ENCODE measurements at places on chromosomes 3 and 15.

- peak; percentile 62 for ATAC-seq
Measured at GRCh38 chr3:62169906-62170660, 203.3 kb downstream of the FEZF2 start.

DNA sequence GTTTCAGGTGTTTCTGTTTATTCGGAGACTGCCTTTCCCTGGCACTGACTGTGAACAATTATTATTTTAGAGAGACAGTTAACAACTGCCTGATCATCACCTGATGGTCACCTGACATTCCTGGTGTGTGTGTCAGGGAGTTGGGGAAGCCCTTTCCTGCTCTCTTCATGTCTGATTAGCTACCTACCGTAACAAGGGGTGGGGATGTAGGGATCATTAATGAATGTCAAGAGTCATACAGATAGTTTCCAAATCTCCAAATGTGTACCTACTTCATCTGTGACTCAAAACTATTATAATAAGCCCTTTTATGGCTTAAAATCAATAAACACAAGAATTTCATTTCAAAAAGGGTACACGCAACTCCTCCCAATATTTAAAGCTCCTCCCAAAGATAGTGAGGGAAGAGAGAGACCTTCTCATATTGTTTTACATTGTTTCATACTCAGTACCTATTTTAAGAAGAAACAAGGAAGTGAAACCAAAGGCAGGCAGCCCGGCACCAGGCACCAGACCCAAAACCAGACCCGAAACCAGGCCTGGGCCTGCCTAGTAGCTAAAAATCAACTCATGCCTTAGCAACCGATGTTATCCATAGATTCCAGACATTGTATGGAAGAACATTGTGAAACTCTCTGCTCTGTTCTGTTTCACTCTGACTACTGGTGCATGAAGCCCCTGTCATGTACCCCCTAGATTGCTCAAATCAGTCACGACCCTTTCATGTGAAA, 844.9 kb upstream of the ALCAM start:
- ATAC-seq = no peak

DNA sequence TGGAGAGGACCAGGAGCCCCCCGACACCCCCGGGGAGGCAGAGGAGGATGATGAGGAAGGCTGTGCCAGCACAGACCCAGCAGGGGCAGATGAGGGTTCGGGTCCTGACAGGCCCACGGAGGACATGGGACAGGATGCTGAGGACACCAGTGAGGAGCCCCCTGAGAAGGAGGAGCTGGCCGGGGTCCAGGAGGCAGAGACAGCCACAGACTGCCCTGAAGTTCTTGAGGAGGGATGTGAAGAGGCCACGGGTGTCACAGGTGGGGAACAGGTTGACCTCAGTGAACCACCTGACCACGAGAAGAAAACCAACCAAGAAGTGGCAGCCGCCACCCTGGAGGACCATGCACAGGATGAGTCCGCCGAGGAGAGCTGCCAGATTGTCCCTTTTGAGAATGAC, 909 bp downstream of the FGD5 start:
- ATAC-seq = no peak

DNA sequence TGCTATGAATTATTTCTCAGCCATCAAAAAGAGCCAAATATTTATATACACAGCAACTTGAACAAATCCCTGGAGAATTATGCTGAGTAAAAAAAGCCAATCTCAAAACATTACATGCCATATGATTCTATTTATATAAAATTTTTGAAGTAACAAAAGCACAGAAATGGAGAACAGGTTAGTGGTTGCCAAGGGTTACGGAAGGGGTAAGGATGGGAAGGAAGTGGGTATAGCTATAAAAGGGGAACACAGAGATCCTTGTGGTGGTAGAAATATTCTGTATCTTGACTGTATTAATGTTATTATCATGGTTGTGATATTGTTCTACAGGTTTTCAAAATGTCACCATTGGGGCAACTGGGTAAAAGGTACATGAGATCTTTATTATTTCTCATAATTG, 62.3 kb upstream of the ASB14 start:
- ATAC-seq = no peak

- ATAC-seq = peak; percentile 50
Measured at GRCh38 chr15:78148392-78149067, 632 bp upstream of the IDH3A start.

- ATAC-seq = no peak
Measured at GRCh38 chr3:23779841-23780240, 25.9 kb upstream of the UBE2E1 start.

- ATAC-seq = no peak
Measured at GRCh38 chr3:69178082-69178481, 55.7 kb upstream of the LMOD3 start.

DNA sequence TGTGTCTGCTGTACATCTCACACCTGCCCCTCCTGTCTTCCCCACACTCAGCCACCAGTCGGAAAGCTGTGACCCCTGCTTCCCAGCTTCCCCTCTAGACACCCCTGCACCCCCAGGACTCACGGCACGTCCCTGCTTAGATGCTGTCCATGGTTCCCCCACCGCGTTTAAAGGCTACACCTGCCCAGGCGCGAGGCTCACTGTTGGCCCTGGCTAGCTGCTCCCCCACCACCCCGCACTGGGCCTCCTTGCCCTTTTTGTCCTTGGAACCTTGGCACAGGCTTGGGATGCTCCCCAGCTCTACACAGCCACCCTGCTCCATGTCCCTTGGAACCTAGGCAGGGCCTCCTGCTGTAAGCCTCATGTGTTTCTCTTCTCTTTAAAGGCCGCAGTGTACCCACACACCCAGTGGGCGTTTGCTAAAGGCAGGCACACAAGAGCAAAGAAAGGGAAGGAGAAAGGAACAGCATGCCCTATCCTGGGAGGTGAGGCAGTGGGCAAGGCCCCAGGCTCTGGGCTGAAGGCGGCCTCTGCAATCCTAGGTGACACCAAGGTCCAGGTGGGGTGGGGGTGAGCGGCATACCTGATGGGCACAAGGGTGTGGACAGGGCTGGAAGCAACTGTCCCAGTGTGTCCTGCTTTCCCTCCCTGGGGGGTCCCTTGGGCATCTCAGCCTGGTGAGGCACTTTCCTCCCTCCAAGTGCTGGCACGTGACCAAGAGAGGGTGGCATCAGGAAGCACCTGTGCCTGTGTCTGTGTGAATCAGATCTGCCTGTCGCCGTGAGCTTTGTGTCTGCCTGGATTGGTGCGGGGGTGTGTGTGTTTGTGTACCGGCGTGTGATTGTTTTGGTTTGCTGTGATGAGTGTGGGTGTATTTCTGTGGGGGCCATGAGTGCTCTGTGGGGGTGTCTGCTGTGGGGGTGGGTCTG, 54.4 kb downstream of the TPRA1 start:
- no peak for ATAC-seq

DNA sequence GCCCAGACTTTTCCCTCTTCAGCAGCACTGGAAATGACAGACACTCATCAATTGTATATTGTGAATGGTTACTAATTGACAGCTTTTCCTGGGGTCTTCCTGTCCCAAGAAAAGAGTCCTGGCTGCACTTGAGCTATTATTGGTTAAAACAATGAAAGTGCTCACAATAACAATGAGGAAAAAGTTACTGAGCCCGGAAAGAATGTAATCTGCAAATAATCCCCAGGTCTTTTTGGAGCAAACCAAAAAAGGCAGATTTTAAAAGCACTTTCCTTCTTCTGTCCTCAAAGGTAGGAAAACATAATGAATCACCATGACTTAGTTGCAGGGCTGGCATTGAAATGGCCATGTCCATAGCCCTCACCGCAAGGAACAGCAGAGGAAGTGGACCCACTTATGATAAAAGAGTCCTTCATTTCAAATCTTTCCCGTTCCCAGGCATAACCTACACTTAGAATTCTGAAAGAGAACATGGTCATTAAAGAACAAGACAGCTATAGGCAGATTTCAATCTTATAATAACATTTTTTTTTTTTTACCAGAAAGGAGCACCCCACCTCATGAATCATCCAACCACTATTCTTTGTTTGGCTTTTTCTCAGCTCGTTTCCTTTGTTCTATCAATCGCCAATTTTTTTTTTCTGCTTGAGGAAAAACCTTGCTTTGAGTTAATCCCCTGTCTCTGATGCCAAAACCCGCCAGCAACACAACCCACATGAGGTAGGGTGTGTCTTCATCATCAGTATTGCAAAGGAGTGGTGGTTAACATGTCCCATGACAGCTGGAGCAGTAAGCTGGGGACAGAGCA, 35.5 kb upstream of the ATP1B3 start:
- no peak for ATAC-seq

DNA sequence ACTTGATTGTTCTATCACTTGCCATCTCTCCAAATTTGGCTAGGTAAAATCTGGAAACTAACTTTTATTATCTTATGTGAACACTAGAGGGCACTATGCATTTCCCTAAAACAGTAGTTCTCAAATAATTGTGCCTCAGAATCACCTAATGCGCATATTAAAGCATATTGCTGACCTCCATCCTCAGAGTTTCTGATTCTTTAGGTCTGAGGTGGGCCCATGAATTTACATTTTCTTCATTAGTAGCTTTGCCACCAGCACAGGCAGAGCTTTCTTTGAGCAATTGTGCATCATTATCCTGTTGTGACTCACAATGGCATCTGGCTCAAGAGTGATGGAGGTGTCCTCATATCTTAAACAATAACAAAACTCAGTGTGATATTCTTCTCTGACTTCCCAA, 17.5 kb upstream of the BCHE start:
- peak; percentile 54 for ATAC-seq

DNA sequence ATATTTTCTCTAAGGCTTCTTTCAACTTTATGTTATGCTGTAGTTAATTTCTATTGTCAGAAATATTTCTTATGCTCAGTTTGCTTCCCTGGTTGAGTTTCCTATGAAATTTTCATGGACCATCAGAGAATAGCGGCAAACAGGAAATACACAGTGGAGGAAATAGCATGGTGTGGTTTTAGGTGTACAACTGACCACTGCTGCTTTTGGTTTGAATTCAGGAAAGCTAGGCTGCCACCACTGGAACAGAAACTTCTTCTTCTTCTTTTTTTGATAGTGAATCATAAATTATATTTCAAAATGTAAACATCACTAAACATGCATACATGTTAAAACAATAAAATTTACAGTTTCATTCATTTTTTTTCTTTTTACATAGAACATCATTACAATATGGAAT, 316.6 kb upstream of the TGFBR2 start:
- no peak for ATAC-seq

GRCh38 chr3:37949866-37950265, 40.7 kb upstream of the VILL start:
- ATAC-seq = no peak

DNA sequence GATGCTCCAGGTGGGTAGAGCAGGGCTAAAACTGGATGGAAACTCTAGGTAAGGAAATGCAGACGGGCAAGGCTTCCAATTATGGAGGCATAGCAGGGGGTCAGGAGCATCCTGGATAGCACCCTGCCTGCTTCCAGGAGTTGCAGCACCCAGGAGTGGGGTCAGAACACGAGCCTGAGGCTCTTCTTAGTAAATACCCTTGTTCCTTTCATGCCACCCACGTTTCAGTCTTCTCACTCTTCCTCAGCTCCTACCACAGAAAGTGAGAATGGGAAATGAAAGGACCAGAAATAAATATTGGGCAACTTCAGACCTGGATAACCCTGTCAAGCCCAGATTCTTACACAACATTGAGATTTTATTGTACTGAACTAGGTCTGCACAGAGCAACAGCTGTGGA, 16.4 kb downstream of the CCR1 start:
- no peak for ATAC-seq

GRCh38 chr3:138653567-138653966, 45.0 kb downstream of the FAIM start:
- ATAC-seq = no peak

DNA sequence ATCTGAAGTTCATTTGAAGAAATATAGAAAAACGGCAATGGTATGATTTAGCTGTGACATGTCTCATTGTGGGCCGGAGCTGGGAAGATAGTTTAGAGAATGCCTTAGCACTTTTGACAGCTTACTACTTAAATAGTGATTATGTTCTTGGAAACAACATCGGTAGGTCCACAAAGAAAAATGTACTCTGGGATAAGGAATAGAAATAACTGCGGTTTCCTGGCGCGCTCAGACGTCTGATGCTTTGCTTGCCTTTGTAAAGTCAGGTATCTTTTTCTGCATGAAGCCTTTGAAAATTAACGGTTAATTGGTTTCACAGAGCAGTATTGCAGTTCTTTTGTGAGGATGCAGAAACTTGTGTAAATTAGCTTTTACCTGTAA, 1.4 kb downstream of the USP3 start:
- no peak for ATAC-seq

DNA sequence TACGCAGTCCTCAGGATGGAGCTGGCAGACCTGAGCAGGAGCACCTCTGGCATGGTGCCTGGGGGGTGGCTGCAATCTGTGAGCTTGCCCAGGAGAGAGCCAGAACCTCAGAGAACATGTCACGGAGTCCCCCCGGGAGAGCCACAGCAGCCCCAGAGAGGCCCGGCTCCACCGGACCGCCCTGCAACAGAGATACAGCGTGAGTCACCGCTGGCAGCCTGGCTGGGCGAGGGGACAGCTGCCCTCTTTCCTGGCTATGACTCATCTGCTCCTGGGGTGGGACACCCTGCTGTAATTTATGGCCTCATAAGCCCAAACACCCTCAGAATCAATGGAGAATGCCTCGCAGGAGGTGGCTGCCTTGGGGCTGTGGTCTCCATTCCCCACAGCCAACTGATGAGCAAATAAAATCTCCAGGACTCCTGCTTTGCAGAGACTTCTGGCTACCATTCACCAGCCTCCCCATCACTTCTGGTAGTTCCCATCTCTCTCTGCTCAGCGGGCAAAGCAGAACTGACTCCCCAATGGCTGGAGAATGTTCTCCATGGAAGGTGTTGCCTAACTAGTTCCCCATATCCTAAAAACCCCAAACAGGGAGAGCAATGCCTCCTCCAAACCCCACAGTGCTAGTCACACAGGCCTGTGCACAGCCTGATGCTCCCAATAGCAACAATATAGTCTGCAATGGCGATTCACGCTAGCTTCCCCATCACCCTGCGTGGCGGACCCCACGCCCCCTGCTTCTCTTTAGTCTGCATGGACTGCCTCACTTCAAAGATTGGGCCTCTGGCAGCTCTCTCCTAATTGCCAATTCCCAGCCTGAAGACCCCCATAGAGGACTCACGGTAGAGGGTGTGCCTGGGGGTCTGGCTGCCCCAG, 21.6 kb downstream of the ACSBG1 start:
- ATAC-seq = peak; percentile 90

DNA sequence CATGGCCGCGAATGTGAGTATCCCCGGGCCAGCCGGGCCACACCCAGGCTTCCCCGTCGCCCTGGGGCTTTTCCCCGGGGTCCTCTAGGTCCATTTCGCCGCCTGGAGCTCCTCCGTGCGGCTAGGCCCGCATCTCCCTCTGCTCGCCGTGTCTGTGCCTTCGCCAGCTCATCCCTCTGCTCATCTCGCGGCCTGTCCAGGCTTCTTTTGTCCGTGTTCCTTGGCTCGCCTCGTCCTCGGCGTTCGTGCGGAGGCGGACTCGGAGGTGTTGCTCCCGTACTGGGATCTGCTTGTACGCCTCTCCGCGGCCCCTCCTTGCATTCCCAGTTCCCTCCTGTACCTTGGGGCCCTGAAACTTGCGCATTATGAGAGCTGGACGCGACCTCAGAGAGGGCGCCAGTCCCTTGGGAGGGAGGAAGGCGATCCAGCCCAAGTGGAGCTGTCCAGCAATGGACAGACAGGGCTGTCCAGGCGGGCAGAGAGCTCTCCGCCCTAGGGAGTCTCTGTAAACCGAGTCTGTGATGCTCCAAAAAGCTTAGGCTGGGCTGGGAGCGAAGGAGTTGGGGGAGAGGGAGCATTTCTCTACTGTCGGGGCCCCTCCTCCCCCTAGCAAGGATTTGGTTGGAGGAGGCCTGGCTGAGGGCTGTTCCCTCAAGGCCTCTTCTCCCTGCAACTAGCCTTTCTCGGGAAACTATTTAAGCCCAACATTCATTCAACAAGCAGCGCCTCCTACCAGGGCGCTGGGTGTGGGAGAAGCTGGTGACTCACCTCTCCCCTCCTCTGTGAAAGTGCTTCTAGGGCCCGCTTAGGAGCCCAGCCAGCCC, 553 bp downstream of the TMEM43 start:
- ATAC-seq = peak; percentile 72

Data from SK-N-SH treated with all-trans-retinoic acid at 6 μM for 48 hours (cell line).